Stimulated activated CD4-positive, alpha-beta T cell treated with anti-CD3 and anti-CD28 coated beads, TNF-alpha, amount 100 ng/mL, for 48 hours (primary cell): ENCODE measurements at places on chromosomes 16 and 17.

- DNase-seq: no peak
Measured at GRCh38 chr17:20053361-20053964, 44.3 kb downstream of the SPECC1 start.

DNA sequence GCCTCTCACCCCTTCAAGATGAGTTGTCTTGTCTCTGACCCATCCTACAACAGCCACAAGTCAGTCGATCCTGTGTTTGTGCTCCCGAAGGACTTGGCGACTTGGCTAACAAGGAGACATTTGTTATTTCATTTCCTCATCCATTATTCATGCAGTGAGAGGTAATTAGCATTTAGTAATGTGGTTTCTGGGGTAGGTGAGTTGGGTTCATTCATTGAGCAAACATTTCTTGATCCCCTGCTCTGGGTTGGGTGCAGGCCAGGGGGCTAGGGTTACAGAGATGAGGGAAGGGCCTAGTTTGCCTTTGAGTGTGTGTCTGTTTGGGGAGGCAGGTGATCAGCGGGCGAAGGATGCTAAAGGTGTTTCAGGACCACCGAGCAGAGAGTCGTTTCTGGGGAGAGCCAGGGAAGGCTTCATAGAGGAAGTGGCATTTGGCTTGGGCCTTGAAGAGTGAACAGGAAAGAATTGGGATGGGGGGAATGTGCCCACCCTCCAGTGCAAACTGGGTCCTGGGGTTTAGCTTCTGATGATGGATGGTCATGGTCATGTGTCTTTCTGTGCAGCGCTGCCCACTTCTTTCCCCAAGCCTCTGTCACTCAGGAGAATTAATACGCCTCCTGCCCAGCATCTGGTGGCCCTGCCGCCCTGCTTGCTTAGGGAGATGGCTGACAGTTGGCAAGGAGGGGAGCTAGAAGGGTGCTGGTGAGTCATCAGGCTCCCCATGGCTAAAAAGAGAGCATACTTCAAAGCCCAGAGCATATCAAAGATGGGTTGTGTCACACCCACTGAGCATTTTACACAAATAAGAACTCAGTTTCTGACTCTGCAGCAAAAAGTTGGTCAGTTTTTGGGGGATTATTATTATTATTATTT lies 38.5 kb downstream of the MSI2 start:
- peak; percentile 10 for DNase-seq

DNA sequence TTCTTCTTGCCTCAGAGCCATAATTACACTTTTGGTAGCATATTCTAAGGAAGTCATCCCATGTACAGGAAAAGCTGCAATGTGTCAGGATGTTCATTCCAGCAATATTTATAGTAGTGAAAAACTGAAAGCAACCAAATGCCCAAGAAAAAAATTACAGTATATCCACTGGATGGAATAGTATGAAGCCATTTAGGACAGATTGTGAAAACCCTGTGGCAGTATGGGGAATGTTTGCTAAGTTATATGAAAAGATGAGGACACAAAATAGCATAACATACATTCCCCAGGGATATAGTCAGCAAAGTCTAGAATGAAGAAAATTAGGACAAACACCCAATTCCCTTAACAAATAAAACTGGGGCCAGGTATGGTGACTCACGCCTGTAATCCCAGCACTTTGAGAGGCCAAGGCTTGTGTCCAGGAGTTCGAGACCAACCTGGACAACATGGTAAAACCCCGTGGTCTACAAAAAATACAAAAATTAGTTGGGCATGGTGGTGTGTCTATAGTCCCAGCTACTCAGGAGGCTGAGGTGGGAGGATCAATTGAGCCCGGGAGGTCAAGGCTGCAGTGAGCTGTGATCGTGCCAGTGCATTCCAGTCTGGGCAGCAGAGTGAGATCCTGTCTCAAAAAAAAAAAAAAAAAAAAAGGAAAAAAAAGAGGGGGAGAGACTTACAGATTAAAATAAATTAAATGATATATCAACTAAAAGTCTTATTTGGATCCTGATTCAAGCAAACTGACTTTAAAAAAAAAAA lies 2.3 kb downstream of the LRRC3C start:
- no peak for DNase-seq

DNA sequence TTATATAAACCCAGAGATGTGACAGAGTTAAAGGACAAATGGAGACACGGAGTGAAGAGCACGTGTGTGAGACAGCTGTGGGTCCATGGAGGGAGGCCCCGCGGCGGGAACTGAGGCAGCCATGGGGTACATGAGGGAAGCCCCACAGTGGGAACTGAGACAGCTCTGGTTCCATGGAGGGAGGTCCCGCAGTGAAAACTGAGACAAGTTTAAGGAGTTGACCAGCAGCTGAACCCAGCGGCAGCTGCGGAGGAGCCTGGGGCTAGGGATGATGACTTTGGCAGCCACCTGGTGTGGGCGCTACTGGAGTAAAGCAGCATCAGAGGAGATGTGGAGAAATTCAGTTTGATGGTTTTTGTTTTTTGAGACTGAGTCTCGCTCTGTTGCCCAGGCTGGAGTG lies 185.1 kb downstream of the RPTOR start:
- no peak for DNase-seq

DNA sequence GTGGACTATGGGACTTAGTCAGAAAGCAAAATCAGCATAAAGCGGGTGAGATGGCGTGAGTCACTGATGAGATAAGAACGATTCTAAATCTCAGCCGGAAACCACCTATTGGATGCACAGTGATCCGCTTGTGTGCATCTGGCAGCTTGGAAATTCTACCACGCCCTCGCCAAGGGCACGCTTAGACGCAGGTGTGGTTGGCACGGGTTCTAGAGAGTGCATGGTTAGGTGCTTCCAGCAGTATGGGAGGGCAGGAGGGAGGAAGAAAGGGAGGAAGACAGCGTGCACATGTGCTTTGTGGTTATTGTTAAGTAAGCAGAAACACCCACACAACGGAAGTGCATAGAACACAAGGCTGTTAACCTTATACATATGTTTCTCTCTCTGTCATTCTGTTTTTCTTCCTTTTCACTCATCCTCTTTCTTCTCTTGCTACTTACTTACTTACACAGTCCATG lies 374.0 kb upstream of the ASIC2 start:
- DNase-seq: no peak

- DNase-seq: no peak
Measured at GRCh38 chr17:1515640-1516387, 598 bp downstream of the INPP5K start.

GRCh38 chr16:28304214-28304613 lies 11.9 kb downstream of the SBK1 start:
- DNase-seq: no peak

DNA sequence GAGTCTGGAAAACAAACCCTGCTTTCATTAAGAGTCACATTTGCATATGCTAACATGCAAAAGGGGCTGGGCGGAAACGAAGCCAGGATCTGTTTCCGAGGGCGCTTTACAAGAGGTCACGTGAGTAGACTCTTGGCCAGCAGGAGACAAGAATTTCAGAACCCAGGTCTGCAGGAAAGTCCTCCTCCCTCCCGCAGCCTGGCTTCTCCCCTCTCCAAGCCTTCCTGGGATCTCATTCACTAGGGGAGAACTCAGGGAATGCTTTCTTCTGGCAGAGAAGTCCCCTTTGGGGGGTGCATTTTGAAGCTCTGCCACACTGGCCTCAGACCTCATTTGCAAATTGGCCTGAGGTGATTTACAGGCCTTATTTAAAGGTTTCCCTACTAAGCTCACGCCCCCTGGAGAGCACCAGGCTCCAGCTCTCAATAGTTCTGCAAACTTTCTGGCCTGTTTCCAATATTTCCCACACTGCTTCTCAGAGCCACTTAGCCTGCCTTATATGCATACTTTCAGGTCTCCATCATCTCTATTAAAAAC lies 57.2 kb upstream of the CACNG5 start:
- DNase-seq: no peak

DNA sequence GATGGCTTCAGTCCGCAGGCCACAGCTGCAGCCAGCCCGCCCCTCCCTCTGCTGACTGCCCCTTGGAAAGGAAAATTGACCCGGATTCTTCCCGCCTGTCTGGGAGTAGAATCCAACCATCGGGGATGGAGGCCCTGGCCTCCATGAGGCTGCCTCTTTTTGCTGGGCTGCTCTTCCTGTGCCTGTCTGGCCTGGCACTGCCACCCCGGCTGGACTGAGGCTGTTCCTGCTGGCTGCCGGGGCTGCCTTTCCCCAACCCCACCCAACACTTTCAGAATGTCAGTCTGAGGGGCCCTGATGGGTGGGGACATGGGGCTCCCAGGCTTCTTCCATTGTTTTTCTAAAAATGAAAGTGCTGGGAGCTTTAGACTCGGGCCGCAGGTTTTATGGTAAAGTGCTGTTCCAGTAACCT lies 7.3 kb downstream of the BAHCC1 start:
- DNase-seq: no peak

- DNase-seq: no peak
Measured at GRCh38 chr17:30095507-30096244, 20.9 kb upstream of the NSRP1 start.

- DNase-seq: no peak
Measured at GRCh38 chr16:49617016-49617629, 238.8 kb downstream of the ZNF423 start.

DNA sequence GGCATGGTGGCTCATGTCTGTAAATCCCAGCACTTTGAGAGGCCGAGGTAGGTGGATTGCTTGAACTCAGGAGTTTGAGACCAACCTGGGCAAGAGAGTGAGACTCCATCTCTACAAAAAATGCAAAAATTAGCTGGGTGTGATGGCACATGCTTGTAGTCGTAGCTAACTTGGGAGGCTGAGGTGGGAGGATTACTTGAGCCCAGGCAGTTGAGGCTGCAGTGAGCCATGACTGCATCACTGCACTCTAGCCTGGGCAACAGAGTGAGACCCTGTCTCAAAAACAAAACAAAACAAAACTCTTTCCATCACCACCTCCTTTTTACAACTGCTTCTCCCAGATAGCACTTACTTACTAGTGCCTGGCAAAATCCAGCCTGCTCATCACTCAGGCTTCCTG lies 214.0 kb downstream of the ZFHX3 start:
- DNase-seq: no peak

GRCh38 chr17:50684612-50685333 lies 22.9 kb downstream of the ANKRD40 start:
- DNase-seq: no peak

GRCh38 chr16:11621539-11621919 lies 34.8 kb upstream of the LITAF start:
- DNase-seq: no peak

DNA sequence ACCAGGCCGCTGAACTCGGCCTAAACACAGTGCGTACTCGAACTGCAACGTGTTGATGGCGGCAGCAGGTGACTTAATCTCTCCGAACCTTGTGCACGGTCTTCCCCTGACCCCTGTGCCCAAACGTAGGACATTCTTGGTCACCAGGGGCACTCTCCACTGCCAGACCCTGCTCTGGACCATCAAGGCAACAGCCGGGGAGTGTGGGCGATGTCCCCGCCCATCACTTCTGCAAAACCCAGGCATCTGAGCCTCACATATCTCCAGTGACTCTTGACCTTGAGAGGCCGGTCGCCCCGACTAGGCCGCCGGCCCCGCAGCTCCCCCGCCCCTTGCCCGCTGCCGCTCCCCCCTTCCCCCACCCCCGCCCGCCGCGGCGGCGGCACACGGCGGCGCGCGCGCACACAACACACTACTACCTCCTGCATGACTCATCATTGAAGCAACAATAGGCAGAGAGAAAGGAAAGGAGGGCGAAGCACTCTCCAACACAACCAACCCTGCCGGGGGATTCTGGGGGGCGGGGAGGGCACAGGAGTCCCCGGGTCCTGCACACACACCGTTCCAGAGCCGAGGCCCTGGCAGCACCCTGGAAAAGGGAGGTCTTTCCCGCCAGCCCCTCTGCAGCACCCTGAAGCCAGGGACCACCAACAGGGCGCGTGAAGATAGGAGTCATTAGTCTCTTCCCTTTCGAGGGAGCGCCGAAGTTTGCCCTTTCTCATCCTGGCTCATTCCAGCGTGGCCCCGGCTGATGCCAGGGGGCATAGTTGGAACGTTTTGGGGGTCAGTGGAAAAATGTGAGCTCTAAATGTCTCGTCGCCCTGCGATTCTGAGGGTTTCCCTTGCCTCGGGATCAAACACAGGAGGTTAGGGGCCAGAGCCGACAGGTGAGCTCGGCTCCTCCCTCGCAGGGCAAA lies 1.9 kb downstream of the MNT start:
- DNase-seq: peak; percentile 44

DNA sequence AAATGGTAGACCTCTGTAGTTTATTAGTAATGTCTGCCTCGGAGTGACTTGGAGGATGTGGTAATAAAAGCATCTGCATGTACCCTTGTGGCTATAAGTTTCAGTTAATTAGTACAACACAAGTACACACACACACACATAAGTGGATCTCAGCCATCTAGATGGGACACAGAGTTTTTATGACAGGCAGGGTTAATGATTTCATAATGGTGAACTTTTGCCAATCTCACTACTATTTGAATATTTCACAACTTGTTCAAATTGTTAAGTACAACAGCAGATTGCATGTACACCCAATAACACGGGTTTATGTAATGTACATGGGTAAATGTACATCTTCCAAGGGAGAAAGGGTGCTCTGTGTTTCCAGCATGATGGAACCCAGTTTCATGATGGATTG lies 511.3 kb upstream of the HSBP1 start:
- DNase-seq: no peak

- no peak for DNase-seq
Measured at GRCh38 chr16:19771040-19771439, 53.0 kb downstream of the IQCK start.

- DNase-seq: no peak
Measured at GRCh38 chr17:17755715-17756114, 74.5 kb downstream of the RAI1 start.

GRCh38 chr17:4666296-4666695 lies 24.8 kb upstream of the ALOX15 start:
- DNase-seq: no peak

DNA sequence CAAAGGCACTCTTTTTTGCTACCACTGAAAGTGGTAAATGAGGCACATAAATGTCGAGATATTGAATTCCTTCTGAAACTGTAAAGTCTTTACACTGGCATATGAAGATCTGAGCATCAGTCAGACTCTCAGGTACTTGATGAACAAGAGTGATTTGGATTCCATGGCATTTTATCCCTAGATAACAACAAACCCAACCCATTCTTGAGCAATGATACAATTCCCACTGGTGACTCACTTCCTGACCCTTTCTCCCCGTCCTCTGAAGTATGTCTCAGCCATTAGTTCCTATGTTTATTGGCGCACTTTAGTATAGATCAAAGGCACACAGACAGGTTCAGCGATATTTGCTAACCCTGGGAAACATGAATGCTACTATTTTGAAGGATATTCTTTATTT lies 147.0 kb upstream of the RBFOX1 start:
- no peak for DNase-seq
